Melanocyte of skin (primary cell): ENCODE measurements at places on chromosomes 5 and 9. TPM values are rescaled to one million over a fixed set of nuclear protein-coding genes. Genes with fewer than 3 reads are reported as not detected.

OR1L6 gene
- total RNA-seq: not detected in 2 replicates

PCA3 gene
- total RNA-seq: 0.15 and 0.33 TPM in 2 replicates

SLC6A19 gene
- not detected in 2 replicates for total RNA-seq

GARIN3 gene
- total RNA-seq: not detected in 2 replicates

PCDHB15 gene
- not detected in 2 replicates for total RNA-seq

IRX2 gene
- 5.1 and 5.9 TPM in 2 replicates for total RNA-seq

SPINK4 gene
- not detected in 2 replicates for total RNA-seq

THBS4 gene
- total RNA-seq: 0.69 and 1.5 TPM in 2 replicates

GBGT1 gene
- total RNA-seq: 6.8 and 8.3 TPM in 2 replicates

NTRK2 gene
- total RNA-seq: 5.5 and 7.6 TPM in 2 replicates

ZDHHC11B gene
- total RNA-seq: 0.31 TPM in 1 of 2 replicates, not detected in the other

LIFR gene
- 1.5 and 1.7 TPM in 2 replicates for total RNA-seq

GABRA6 gene
- total RNA-seq: not detected in 2 replicates

NSD1 gene
- 47.3 and 67.1 TPM in 2 replicates for total RNA-seq

SYNPO gene
- 3.6 and 4.8 TPM in 2 replicates for total RNA-seq

PRKAA1 gene
- total RNA-seq: 63.3 and 70.2 TPM in 2 replicates

ADGRD2 gene
- total RNA-seq: not detected in 2 replicates

PCDHB8 gene
- not detected in 2 replicates for total RNA-seq

IER5L gene
- 18.3 and 19.9 TPM in 2 replicates for total RNA-seq

TLX3 gene
- total RNA-seq: not detected in 2 replicates

GRM6 gene
- not detected in 2 replicates for total RNA-seq

SEMA6A gene
- total RNA-seq: 74.6 and 75.7 TPM in 2 replicates

FOXI1 gene
- not detected in 2 replicates for total RNA-seq

FBXL7 gene
- total RNA-seq: 26.5 and 34.4 TPM in 2 replicates

SLC6A7 gene
- total RNA-seq: not detected in 2 replicates

HEXB gene
- total RNA-seq: 262 and 300 TPM in 2 replicates

OR1L1 gene
- total RNA-seq: not detected in 2 replicates
